ENCODE measurements at places on chromosomes 11 and 22.

GRCh38 chr22:48432781-48433518, 1394.7 kb downstream of the BRD1 start:
- no peak for DNase-seq

GRCh38 chr22:42797011-42797410, 60.1 kb downstream of the ARFGAP3 start:
- no peak for DNase-seq

DNA sequence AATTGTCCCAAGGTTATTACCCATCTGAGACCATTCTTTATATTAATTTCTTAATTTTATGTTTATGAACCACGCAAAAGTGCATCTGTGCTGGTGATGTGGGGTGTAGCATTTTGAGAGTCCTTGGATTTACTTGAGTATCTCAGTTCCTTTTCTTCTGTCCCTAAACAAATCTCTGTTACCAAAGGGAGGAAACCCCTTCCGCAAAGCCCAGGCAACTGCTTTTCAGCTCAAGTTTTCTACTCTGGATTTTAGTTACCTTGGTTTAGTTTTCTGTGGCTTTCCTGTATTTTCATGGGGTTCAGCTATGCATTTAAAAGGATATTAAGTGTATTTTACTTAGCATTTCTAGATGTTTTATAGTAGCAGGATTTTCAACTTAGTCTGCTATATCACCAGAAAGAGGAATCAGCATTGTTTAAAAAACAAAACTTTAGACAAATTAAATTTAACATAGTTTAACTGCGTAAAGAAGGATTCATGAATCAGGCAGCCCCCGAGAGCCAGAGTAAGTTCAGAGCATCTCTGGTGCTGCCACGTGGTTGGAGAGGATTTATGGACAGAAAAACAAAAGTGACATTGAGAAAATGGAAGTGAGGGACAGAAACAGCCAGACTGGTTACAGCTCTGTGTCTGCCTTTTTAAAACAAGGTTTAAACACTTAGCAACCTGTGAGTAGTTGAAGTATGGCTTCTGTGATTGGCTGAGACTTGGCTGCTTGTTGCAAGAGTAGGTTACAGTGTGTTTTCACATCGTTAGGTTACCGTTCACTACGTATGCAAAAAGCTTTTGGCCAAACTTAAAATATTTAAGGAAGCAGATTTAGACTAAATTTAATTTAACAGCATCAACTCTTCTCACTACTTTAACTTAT, 9.6 kb downstream of the ADM start:
- no peak for DNase-seq

DNA sequence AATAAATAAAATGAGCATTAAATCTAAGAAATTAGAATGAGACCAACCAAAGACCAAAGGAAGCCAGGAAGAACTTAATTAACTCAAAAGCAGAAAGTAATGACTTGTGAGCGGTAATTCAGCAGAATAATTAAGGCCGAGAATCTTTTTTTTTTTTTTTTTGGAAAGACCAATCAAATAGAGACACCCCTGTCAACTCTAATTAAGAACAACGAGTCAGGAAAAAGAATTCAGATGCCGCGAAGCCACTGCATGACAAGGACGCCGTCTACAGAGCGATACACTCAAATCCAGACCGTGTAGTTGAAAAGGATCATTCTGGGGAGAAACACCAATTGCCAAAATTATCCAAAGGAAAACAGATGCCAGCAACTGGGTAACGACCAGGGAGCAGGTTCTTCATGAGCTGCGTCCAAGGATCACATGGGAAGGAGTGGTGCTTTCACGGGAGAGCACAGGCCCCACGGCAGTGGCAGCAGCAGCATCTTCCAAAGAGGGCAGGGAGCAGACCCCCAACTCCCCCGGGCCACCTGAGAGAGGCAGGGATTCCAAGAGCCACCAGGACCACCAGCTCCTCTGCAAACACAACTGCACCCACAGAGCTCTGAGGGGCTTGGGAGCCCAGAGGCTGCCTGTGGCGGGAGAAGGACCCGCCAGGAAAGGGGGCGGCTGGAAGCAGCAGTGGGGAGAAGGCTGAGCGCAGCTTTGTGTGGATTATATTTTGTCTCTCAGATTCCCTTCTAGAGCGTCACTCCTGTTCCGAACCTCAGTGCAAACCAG, 469.8 kb downstream of the BRD1 start:
- no peak for DNase-seq

- DNase-seq, result no peak
Observed at GRCh38 chr11:20277014-20277413, 86.5 kb upstream of the HTATIP2 start.

GRCh38 chr22:50732681-50733080, 5.3 kb upstream of the ACR start:
- DNase-seq, result no peak

- no peak for DNase-seq
Observed at GRCh38 chr11:2168286-2169004, 3.2 kb downstream of the TH start.

GRCh38 chr22:27725661-27726060, 75.9 kb downstream of the MN1 start:
- no peak for DNase-seq
